ENCODE measurements at places on chromosomes 6 and 20.

- no peak for DNase-seq
Observed at GRCh38 chr6:117573006-117573680, 29.2 kb downstream of the GOPC start.

GRCh38 chr20:1656844-1657243 lies 735 bp downstream of the SIRPG start:
- DNase-seq: no peak

DNA sequence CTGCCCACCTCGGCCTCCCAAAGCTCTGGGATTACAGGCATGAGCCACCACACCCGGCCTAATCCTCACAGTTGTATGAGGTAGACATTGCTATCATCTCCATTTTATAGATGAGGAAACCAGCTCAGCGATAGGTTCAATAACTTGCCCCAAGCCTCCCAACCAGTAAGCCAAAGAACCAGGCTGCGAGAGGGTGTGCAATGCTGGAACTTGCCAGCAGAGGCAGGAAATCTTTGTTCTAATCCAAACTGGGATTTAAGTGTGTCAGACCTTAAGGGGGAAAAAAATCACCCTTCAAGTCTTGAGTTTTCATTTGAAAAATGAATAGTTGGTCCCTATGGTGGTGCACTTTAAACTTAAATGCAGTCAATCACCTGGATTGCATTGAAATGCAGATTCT lies 20.1 kb upstream of the RNGTT start:
- no peak for DNase-seq

- DNase-seq: no peak
Observed at GRCh38 chr20:10667560-10668167, 6.1 kb downstream of the JAG1 start.

- DNase-seq: no peak
Observed at GRCh38 chr20:32779500-32780211, 17.5 kb downstream of the DNMT3B start.

- no peak for DNase-seq
Observed at GRCh38 chr20:63067266-63067635, 60.5 kb upstream of the BHLHE23 start.

DNA sequence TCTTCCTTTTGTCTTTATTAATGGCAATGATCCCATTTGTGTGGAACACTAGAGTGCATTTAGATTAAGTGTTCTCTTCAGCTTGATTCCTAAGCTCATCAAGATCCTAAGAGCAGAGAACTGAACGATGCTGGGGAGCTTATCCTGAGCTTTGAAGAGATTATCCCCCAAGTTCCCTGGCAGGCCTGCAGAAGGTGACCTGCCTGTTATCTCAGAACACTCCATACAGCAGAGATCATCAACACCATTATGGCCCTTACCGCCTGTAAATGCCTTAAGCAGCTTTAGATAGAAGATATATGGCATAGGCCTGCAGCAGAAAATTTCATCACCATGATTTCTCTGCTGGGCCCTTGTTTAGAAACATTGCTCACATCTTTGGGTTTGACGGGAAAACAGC lies 779.9 kb upstream of the MAP3K7 start:
- DNase-seq: no peak

GRCh38 chr20:54321352-54322087 lies 113.6 kb downstream of the PFDN4 start:
- DNase-seq: no peak

DNA sequence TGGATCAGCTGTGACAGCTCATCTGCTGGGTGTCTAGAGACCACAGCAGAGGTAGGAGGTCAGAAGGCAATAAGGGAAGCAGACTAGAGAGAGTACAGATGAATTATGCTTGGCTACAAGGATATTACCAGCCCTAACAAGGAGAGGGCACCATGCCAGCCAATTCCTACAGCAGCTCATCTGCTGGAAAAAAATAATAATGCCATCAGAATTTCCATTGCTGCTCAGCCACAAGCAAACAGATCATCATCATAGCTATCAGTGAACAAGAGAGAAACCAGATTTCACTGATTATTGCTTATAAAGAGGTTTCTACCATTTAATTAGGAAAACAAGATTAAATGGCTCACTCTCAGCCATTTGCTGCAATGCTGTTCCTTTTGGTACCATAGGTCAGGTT lies 66.5 kb downstream of the PSMG4 start:
- no peak for DNase-seq

GRCh38 chr6:107523794-107524193 lies 33.9 kb downstream of the SOBP start:
- DNase-seq: no peak

GRCh38 chr6:7201732-7202541 lies 94.2 kb downstream of the RREB1 start:
- no peak for DNase-seq

DNA sequence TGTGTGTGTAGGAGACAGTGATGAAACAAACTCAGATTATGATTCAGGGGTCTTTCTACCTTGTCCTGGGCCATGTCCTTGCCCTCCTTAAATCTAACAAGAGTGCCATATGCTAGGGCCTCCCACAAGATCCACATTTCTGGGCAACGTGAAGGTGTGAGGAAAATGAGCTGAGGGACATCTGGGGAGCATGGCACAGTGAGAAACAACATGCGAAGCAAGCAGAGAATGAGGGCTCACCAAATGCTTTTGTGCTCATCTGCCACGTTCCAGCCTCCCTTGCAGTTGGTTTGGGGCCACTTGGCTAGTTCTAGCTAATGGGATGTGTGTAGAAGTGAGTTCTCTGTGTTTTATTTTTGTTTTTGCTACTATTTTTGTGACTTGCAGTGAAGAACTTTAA lies 21.4 kb upstream of the RNF182 start:
- DNase-seq: no peak

GRCh38 chr6:109296971-109297372 lies 85.3 kb downstream of the CD164 start:
- DNase-seq: no peak

- DNase-seq: no peak
Observed at GRCh38 chr6:1665214-1665613, 55.5 kb downstream of the FOXC1 start.

DNA sequence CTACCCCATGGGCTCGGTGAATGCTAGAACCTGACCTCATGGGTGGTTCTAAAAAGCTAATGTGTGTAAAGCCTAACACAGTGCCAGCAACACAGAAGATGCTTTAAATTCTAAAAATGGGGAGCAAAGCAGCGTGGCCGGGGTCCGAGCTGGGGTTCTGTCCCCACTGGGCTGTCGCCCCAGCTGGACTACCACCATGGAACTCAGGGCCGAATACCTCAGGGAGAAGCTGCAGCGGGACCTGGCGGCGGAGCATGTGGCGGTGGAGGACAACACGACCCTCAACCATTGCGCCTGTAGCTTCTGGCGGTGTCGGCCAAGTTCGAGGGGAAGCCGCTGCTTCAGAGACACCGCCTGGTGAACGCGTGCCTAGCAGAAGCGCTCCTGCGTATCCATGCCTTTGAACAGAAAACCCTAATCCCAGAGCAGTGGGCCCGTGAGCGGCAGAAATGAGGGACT lies 8.4 kb downstream of the SOX4 start:
- DNase-seq: no peak

- no peak for DNase-seq
Observed at GRCh38 chr6:43255408-43256054, 12.2 kb downstream of the TTBK1 start.

DNA sequence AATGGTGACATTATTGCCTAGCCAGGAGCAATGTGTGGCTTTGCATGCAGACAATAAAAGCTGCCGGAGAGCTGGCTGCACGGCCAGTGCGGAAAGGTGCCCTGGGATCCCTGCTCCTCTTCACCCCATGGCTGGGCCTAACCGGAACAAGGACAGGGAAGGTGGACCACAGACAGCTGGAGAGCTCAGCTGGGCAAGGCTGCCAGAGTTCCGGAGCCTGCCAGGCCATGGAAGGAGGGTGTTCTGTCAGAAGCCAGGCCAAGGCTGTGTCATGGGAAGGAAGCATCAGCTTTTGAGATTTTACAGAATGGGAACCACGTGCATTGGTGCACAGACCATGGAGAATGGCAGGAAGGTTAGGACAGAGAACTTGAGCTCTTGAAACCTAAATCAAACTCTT lies 25.0 kb downstream of the MAP1LC3A start:
- no peak for DNase-seq

DNA sequence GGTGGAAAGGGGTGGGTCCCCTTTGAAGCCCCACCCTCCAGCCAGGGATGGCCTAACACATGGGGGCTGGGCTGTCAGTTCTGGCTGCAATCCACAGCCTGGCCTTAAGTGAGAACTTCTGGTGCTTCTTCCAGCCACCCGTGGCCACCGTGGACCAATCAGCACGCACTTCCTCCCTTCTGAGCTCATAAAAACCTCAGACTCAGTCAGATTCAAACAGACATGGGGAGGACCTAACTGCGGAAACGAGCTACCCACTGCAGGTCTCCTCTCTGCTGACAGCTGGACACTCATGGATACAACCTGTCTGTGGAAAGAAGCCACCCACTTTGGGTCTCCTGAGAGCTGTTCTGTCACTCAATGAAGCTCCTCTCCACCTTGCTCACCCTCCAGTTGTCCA lies 20.4 kb upstream of the ZNF391 start:
- no peak for DNase-seq

DNA sequence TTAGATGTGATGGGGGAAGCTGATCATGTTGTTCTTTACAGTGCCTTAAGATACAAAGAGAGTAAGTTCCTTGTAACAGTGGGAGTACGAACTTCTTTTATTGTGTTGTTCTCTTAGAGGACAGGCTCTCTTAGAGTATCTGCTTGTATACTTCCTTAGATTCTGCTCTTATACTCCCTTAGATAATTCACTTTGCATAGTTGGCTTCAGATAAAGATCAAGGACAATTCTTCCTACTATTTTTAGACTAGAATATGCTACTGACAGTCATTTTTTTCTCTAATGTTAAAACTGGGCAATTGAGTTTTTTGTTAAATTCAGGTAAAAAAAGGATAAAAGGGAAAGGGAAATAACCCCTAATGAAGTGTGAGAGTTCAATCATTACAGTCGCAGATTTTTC lies 138.7 kb downstream of the MYB start:
- DNase-seq: no peak

- DNase-seq: no peak
Observed at GRCh38 chr6:154429711-154430110, 73.1 kb upstream of the IPCEF1 start.

GRCh38 chr6:41027799-41028560 lies 11.0 kb downstream of the UNC5CL start:
- DNase-seq: peak; percentile 63

DNA sequence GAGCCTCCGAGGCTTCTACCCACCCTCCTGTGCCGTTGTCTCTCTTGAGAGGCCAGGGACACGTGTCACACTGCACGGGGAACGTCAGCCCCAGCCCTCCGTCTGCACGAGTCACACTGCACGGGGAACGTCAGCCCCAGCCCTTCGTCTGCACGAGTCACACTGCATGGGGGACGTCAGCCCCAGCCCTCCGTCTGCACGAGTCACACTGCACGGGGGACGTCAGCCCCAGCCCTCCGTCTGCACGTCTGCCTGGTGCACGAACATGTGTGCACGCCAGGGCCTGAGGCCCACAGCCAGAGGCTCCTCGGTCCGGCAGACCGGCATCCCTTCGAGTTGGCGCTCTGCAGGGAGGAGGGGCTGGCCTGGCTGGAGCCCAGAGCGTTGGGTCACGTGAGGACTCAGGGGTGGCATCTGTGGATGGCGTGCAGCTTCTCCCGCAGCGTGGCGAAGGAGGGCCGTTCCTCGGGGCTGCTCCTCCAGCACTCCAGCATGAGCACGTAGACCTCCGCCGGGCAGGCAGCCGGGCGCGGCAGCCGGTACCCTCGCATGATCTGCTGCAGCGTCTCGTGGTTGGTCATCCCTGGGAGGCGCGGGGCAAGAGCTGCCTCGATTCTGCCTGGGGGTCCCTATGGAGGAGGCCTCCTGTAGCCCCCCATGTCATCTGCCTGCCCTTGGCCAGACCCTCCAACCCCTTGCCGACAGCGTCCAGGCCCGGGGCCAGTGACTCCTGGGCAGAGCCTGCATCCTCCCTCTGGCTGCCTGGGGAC lies 3.4 kb upstream of the PTK6 start:
- no peak for DNase-seq

DNA sequence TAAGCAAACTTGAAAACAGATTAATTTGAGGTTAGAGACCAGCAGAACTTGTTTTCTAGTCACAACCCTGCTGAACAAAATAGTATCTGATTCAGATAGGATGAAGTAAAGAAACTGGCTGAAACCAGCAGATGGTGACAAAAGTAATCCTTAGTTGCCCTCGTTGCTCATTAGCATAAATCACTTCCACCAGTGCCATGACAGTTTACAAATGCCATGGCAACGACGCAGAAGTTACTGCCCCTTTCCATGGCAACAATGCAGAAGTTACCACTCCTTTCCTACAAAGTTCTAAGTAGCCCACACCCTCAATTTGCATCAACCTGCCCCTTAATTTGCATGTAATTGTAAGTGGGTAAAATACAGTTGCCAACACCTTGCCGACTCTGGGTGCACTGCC lies 23.7 kb downstream of the SNRPB start:
- no peak for DNase-seq

- no peak for DNase-seq
Observed at GRCh38 chr6:118263921-118264486, 284.1 kb upstream of the PLN start.

GRCh38 chr20:61571916-61572711 lies 320.1 kb downstream of the CDH4 start:
- DNase-seq: no peak

DNA sequence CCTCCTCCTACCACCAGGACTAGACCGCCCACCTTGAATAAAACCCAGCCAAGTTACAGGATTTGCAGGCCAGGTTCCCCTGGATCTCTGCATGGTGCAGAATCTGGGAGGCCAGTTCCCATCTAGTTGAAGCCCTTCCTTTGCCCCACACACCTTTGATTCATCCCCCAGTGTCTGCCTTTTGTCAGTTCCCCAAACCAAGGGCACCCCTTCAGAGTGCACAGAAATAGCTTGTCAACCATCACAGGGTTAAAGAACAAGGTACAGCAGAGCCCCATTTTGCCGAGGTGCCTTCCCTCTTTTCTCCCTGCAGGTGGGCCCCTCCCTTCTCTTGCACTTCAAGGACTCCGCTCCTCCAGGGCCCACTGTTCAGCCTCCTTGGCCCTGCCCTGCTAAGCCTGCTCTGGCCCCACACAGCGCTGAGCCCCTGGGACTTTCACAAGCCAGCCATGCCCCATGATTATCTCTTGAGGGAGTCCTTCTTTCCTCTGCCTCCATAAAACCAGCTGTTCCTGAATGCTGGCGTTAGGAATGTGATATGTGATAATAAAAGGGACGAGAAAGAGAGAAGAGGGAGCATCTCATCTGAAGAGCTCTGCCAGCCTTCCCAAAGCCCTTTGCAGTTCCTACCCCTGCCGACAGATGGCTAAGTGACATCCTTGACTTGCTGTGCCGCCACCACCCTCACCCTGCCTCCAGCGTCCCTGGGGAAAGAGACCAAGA lies 280.3 kb downstream of the CDC5L start:
- DNase-seq: peak; percentile 19

Data from CD4-positive, CD25-positive, alpha-beta regulatory T cell (primary cell).